ENCODE measurements at places on chromosomes 11 and 22.

DNA sequence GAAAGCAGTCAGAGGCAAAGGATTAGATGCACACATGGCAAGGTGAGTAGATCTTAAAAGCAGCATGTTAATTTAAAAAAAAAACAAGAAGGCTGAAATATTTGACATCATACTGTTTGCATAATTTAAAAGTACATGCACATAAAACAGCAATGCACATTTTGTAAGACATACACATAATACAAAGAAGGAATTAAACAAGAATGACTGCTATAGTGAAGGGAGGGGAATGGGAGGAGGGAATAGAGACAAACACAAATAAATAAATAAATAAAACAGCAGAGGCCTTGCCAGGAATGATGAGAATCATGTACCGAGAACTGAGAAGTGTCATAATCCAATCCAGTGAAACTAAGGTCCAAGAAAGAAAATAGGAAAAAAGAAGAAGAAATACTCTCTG lies 486.2 kb upstream of the API5 start:
- DNase-seq = no peak

DNA sequence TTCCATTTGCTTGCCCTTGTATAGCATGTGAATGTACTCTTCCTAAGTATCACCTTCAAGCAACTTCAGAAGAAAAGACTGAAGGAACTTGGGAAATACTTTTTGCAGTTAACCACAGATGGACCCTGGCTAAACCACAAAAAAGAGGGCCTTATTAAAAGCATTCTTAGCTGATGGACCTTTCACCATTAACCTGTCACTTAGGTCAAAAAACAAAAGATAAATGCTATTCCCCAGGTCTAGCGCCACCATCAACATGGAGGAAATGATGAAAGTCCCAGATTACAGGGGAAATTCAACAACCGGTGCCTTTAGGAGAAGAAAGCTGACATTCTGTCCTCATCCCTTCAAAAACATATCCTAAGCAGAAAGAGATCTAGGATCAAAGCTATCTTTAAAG lies 29.5 kb downstream of the STK33 start:
- no peak for DNase-seq

- no peak for DNase-seq
Measured at GRCh38 chr22:48247829-48248228, 1485.4 kb downstream of the TBC1D22A start.

DNA sequence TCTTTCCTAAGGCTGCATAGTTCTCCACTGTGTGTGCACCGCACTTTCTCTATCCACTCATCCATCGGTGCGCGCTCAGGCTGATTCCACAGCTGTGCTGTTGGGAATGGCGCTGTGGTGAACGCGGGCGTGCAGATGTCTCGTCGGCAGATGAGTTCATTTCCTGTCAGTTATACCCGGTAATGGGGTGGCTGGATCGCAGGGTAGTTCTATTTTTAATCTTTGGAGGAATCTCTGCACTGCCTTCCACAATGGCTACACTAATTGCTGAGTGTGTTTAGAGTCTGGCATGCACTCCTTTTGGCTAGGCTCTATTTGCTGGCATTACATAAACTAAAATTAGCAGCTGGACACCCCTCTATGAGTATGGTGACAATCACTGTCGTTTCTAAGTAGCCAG lies 27.9 kb upstream of the KRTAP5-7 start:
- DNase-seq = no peak

- no peak for DNase-seq
Measured at GRCh38 chr22:48517039-48518030, 1310.3 kb downstream of the BRD1 start.

DNA sequence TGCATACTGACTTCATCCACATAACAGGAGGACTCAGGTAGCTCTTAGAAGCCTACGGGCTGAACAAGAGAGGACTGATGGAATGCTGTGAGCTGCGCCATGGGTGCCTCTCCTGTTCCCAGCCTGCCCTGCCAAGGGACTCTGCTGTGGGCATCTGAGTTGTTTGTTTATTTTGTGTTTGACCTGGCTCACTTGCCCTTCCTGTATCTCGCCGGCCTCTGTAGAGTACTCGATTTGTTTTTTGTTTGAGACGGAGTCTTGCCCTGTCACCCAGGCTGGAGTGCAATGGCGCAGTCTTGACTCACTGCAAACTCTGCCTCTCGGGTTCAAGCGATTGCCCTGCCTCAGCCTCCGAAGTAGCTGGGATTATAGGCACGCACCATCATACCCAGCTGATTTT lies 1.8 kb downstream of the TTC38 start:
- DNase-seq = no peak

DNA sequence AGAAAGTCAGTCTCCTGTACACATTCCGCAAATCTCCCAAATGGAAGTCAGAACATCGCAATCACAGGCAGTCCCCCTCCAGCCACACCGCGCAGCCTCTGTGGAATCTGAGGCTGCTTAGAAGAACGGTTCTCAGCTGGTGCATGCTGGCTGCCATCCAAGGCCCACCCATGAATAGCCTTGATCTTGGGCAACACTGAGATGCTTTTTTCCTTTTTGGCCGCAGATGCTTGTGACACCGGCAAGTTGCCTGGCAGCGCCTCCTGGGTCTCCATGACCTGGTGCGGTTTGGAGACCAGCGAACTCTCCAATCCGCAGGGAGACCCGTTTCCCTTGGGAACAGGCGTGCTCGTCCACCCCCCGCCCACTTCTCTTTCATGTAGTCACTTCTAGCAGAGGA lies 26.3 kb upstream of the PHF21B start:
- DNase-seq = no peak

DNA sequence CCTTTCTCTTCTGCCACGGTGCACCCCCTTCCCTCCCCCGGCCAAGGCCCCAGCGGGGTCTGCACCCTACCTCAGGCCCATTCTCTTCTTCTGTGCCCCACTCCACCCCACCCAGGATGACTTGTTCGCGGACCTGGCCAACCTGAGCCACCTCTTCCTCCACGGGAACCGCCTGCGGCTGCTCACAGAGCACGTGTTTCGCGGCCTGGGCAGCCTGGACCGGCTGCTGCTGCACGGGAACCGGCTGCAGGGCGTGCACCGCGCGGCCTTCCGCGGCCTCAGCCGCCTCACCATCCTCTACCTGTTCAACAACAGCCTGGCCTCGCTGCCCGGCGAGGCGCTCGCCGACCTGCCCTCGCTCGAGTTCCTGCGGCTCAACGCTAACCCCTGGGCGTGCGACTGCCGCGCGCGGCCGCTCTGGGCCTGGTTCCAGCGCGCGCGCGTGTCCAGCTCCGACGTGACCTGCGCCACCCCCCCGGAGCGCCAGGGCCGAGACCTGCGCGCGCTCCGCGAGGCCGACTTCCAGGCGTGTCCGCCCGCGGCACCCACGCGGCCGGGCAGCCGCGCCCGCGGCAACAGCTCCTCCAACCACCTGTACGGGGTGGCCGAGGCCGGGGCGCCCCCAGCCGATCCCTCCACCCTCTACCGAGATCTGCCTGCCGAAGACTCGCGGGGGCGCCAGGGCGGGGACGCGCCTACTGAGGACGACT lies 15.9 kb downstream of the RTN4RL2 start:
- no peak for DNase-seq

All from stimulated activated CD8-positive, alpha-beta memory T cell treated with anti-CD3 and anti-CD28 coated beads, Interleukin-4, amount 100 ng/mL, for 4 hours (primary cell).